ENCODE measurements at places on chromosomes 7 and 10.
A peak's percentile ranks its signal among the peaks of the same experiment; 100 is the strongest.

GRCh38 chr10:73032536-73032935, 64.1 kb downstream of the P4HA1 start:
- DNase-seq, result no peak

- peak; percentile 56 for DNase-seq
Measured at GRCh38 chr10:114397651-114398145, 6.6 kb downstream of the AFAP1L2 start.

DNA sequence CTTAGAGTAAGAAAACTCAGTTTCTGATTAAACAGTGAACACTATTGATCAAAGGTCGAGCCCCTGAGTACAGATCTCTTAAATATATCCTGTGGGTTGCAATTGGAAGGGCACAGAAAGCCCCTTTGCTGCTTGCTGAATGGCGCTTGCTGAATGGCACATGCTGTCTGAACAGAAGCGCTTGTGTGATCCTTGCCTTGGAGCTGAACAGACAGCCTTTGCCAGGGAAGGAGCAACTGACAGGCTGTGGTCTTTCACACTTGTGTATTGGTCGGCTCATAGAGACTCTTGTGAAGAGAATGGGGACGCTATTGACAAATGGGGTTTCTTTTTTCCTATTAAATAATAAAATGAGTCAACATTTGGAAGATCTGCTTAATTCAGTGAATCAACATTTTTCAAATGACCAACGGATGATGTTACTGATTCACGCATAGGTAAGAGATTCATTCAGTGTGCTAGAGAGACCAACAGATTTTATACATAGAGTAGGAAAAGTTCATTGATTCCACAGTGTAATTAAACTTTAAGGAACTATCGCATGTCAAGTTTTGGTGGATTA, 99.4 kb upstream of the TNS3 start:
- DNase-seq, result no peak

GRCh38 chr10:110901954-110902819, 16.8 kb downstream of the BBIP1 start:
- DNase-seq, result no peak

All from right hindlimb (tissue), 1 donor.